ENCODE measurements at places on chromosomes 2 and 18.

- no peak for DNase-seq
Observed at GRCh38 chr2:183416753-183417152, 292.5 kb downstream of the NUP35 start.

DNA sequence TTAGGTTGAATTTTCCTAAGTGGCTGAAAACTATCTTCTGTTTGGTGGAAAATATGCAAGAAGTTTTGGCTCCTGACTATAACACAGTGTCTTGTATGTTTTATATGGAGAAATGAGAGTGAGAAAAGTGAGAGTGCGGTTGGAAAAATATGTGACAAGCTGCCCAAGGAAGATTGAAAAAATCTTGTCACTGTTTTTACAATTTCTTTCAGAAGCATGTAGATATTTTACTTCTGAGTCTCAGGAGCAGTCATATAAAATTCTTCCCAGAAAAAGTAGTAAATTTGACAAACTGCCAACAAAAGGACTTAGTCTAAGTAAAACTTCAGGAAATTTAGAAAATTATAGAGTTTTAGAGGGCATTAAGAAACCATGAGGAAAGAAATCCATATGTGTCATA is 19.4 kb upstream of the RMND5A start:
- no peak for DNase-seq

- no peak for DNase-seq
Observed at GRCh38 chr2:217614096-217614495, 388.7 kb downstream of the TNS1 start.

DNA sequence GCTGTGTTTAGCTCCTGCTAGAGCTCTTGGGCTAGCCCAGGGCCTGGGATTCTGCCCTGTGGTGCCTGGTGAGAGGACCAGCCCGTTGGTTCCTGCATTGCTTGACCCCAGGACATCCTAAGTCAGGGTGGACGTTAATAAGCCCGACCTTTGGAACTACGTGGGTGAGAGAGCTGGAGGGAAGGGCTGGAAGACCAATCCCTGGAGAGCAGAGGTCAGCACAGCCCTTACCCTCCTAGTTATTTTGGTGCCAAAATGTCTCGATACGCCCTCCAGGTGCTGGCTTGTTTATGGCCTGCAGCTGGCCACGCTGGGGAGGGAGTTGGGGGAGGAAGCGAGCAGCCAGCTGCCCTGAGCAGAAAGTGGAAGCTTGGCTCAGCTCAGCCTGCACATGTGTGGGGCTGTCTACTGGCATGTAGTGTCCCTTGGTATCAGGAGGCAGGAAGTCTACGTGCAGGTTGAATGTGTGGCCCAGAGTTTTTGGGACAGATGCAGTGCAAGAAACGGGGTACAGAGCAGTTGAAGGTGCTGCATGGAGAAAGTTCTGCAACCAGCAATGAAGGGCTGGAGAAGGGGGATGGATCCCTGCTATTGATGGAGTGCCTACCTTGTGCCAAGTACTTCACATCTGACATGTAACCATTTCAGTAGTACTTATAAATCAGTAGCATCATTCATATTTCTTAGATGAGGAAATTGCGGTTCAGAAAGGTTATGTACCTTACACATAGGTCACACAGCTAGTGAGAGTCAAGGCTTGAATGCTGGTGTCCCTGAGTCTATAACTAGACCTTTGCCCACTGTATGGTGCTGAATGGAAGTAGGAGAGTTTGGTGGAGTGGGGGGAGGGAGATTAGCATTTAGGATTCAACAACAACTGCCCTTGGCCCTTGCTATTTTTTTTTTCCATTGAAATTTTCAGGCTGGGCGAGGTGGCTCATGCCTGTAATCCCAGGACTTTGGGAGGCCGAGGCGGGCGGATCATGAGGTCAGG is 5.0 kb upstream of the DGKD start:
- DNase-seq = no peak

DNA sequence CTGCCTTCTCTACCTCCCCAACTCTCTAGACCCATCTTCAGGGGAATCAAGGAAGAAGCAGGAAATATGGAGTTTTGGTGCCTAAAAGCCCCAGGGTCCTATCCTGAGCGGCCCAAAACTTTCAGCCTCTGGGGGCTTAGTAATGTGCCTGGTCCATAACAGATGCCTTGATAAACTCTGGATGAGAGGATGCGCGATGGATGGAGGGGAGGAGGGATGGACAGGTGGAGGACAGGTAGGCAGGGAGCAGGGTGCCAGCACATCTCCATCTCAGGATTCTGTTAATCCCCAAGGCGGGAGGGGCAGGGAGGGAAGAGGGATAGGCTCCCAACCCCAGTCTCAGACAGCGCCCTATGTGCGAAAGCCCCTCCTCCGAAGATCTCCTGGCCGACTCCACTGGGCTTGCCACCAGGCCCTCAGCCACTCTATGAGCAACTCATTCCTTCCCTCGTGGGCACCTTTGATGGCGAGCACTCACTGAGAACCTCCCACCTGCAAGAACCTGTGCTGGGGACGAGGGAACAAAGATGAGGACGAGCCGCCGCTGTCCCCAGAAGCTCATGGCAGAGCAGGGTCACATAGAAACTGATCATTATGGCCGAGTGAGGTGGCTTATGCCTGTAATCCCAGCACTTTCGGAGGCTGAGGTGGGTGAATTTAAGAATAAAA is 23.1 kb downstream of the HS1BP3 start:
- no peak for DNase-seq

GRCh38 chr2:165203689-165204559 is at the start of gene SCN3A:
Gene SCN3A, minus strand, starts transcription at chr2:165204050. Its CDS starts 27,656 bp downstream, at chr2:165176394.
- DNase-seq = peak; percentile 18

DNA sequence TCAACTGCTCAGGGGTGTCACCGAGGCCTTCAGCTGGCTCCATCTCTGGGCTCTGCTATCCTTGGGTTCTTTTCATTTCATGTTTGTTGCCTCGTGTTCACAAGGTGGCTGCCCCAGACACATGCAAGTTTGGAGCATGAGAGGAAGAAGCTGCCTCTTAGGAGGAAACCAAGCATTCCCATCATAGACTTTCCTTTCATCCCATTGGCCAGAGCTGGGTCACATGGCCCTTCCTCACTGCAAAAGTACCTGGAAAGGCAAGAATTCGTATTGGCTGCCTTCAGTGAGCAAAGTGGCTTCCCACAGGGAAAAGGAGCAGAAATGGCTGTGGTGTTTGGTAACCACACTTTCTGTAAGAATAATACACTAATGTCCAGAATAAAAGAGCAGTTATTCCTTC is 155.7 kb upstream of the RAB12 start:
- DNase-seq = no peak

DNA sequence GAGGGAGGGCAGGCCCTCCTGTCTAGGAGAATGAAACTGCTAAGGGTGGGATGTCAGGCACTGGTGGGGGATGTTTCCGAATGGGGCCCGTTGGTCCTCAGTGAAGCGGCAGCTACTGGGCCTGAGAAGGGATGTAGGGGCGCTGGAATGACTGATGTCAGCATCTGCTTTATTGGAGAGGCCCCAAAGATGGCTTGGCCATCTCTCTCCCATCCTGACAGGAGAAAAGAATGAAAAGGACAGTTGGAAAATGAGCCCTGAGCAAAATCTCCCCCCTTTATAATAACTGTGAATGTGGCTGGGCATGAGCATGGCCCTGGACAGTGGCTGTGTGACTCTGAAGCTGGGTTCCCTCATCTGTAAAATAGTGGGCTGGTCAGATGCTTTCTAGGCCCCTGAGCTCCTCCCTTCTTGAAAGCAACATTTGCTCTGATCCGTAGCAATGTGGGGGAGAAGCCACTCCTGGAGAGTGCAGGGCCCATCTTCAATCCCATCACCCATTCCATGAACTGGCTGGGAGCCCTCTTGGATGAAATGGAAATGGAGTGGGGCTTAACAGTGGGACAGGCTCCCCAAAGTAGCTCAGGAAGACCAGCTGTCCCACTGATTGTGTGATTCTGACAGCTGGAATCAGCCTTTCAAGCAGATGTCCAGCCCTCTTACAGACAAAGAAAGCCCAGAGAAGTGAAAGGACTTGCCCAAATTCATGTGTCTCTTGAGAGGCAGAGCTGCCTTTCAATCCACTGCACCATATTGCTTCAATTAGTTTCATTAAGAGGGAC is 232.7 kb upstream of the SMAD2 start:
- DNase-seq = no peak

All from activated naive CD4-positive, alpha-beta T cell treated with anti-CD3 and anti-CD28 coated beads for 36 hours (primary cell).